ENCODE measurements at places on chromosomes 3 and 15.

GRCh38 chr3:184133840-184134745 lies 1.1 kb upstream of the EIF2B5 start:
- peak; percentile 41 for DNase-seq

- DNase-seq = no peak
Observed at GRCh38 chr3:196707566-196707965, 4.5 kb downstream of the CEP19 start.

DNA sequence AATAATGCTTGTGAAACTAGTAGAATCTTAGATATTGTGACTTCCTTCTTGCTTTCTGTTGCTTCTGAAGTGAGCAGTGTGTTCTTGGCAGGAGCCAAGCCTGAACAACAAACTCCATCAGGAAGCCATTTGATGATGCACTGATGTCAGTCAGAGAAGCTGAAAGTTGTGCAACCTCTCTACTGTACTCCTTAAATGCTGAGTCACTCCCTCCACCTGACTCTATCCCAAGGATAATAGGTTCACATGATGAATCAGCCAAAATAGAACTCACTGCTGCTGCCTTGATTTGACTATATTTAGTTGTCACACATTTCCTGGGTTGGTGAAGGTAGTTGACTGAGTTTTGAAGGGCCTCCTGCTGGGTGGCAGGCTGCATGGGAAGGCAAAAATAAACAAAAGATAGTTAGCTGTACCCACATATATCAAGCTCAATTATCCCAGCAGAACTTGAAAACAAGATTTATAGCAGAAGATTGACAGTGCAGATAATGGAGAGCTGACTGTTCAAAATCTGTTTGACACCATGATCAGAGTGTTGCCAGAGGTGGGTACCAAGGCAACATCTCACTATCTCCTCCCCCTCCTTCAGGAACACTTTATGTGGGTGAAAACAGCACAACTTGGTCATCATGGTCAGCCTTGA lies 328.4 kb upstream of the DPH6 start:
- DNase-seq = no peak

DNA sequence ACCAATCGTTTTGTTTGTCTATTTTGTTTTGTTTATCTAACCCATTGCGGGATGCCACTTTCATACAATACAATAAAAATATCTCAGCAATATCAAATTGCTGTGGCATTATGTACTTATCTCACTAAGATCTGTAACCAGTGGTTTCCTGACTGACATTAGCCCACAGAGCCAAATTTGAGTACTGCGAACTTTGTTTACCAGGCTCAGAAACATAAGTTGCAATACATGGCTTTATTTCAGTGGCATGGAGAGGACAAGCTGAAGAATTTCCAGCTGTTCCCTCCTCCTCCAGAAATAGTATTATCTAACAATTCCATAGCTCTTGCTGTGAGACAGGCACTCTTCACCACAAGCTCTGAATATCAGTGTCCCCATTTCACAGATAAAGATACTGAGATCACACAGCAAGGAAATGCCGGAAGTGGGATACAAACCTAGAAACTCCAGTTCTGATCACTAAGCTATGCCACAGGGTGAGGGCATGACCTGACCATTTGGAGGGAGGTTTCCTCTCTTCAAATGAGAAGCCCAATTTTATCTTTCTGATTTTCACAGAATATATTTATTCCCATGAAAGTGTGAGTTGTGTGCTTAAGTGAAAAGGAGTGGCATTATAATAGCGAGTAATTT lies 469.9 kb upstream of the CBLB start:
- DNase-seq = no peak

- DNase-seq = peak; percentile 56
Observed at GRCh38 chr3:129505341-129505740, 23.1 kb upstream of the RHO start.

DNA sequence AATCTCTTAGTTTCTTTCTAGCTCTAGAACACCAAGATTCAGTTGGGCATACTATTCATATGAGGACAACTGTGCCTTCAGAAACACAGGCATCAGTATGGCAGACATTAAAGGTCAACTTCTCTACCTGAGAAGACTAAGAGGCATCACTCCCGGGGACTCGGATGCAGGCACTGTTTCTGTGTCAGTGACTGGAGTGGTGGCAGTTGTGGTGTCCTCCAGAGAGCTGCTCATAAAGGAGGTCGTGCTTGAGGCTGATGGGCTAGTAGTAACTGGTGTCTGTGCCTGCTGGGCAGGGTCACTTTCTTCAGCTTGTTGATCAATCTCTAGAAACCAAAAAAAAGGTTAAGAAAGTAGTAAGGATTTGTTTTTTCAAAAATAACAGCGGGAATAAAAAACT lies 75.2 kb downstream of the FBXL22 start:
- DNase-seq = no peak

- DNase-seq = no peak
Observed at GRCh38 chr3:188861842-188862744, 309.7 kb upstream of the TPRG1 start.

DNA sequence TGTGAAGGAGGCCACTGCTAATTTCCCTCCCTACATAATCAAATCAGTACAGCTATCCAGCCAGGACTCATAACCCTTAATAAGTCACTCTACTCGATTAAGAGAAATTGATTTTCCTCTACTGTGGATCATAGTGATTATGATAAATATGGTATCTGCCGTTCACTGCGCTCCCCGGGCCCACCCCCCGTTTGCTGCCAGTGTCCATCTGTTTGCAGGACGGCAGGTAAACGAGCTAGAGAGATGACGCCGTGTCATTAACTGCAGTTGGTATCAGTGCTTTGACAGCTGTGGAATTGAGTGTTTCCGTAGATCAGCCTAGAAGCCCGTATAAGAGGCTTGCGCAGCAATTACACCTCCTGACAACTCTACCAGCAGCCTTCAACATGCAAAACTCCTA lies 94.9 kb downstream of the ROBO2 start:
- no peak for DNase-seq

GRCh38 chr3:127747066-127747465 lies 74.3 kb downstream of the ABTB1 start:
- DNase-seq = no peak

DNA sequence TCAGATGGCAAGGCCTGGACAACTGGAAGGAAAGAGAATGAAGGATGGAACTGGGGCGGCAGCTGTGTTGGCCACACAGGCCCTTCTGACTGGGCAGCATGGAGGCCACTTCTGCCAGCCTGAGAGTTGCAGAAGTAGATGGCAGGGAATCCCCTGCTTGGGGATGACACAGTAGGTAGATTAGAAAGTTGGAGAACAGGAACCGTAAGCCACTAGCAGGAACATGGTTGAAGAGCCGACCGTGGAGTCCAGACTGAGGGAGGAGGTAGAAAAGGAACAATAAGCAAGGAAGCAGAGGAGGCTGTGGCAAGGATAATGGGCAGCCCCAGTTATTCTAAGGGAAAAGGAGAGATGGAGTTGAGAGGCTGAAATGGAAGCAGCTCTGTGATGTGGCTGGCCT lies 26.4 kb upstream of the ZNF774 start:
- DNase-seq = no peak

GRCh38 chr3:125045194-125045593 lies 10.6 kb downstream of the HEG1 start:
- DNase-seq = no peak

DNA sequence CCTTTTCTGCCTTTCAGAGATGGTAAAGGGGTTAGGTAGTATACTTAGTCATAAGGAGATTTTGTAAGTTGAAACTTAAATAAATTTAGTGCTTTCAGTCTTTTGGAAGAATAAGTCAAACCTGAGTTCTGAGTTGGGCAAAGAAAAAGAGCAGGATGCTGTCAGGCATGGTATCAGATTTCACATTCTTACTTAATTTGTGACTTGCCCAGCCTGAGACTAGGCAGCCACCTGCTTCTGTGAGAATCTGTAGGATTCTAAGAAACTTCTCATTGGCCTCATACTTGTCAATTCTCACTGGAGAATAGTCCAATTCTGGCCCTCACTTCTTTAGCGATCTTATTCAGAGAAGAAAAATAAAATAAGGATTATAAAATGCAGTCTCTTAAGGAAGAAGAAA lies 577.5 kb downstream of the DIPK2A start:
- no peak for DNase-seq

DNA sequence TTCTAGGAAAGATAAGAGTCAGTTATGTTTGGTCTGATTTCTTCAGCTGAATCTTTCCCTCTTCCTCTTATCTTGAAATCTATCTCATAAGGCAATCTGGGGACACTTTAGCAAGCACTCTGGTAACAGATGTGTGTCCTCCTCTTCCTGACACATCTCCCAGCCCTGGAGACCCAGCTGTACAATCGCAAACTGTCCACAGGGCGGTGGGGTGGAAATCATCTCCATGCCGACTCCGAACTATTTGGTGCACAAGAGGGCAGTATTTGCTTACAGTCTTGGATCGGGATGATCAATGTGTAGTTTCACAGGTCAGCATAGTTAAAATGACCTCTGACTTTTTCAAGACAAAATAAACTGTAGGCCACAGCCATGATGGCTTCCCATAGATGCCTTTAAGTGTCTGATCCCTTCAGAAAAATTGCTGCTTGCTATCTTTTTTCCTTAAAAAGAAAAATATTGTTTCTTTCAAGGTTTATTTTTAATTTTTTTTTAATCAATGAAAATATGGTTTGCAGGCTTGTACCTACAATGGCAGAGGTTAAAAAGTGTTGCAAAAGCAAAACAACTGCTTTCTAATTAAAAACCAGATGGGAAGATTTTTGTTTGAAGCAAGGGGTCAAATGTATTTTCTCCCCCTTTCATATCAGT lies 17.7 kb downstream of the EEFSEC start:
- DNase-seq = peak; percentile 21

DNA sequence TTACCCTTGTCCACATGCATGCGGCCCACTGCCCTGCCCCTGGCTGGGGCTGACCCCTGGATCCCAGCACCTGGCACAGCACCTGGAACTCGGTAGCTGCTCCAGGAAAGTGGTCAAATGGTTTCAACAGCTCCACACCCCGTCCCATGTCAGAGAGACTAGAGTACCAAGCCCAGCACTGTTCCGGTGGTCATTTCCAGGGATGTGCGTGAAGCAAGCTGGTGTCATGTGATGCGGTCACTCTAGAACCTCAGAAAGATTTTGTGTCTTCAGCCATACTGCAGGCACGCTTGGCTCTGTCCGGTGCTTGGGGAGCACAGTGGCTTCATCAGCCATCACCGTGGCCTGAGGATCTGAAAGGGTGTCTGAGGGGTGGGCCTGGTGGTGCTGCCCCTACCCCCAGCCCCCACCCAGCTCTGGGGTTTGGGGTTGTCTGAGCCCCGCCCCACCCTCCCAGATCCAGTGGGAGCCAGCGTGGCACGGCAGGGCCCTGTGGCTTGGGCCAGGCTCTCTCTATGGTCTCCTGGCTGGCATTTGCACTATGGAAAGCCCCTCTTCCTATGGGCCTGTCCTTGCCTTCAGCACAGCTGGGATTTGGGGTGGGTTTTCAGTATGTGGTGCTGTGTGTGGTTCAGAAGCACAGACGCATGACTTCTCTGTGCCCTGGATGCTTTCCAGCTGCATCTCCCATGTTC lies 15.3 kb downstream of the APBA2 start:
- no peak for DNase-seq

DNA sequence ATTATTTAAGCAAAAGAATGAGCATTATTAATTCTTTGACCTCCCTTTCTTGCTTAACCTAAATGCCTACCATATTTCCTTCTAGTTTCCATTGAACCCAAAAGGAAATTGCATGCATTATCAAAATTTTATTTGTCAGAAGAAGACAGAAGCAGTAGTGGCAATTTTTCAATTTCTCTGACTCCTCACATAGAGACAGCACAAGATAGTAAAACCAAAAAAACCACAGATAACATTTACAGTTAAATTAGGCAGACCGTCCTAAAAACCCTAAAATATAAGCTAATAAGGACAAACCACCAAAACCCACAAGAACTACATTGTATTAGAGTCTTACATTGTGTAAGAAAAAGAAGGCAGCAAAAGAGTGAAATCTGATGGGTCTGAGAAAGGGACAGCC lies 27.1 kb downstream of the GOLGB1 start:
- no peak for DNase-seq

DNA sequence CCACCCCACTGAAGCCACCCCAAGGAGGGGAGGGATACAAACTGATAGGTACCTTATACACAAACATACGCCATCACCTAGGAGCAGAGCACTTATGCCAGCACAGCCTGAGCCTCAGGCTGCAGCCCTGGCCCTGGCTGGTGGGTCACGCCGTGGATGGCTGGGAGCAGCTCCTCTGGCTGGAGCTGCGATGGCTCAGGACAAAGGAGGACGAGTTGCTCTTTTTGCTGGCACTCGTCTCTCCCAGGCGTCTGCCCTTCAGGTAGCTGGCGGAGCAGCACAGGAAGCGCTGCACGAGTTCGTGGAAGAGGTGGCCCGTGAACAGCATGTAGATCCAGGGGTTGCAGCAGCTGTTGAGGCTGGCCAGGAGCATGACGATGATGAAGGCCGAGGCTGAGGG lies 16.6 kb downstream of the OXTR start:
- no peak for DNase-seq

- no peak for DNase-seq
Observed at GRCh38 chr3:65142456-65142855, 454.7 kb upstream of the ADAMTS9 start.

DNA sequence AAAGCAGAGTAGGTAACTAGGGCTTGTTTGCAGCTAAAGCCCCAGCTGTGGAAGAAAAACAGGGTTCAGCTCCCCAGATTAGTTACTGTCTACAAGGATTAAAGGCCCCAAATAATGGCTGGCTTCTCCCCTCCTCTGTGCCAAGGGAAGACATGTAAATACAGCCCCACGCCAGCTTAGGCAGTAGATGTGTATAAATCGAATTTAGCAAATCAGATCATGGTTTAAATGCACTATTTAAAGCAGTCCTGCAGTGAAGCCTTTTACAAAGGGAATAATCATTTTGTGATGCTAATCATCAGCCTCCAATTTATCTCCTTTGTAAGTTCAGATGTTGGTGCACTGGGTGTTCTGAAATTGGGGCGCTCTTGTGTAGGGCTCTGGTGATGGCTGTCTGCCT lies 46.7 kb upstream of the POLG start:
- no peak for DNase-seq

DNA sequence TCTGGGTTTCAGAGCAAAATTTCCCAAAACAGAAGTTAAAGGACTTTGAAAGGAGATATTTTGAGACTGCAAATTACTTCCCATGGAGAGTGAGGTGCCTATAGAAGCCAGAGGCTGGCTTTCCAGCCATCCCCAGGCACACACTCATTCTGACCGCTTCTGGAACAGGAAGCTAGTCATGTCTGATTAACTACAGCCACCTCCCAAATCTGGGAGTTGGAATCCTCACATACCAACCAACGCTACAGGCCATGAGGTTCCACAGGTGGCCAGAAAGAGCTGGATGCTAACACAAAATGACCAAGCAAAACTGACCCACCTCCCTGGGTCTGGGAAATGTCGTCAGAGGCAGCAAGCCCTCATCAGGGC lies 87.2 kb downstream of the SNRK start:
- DNase-seq = no peak

DNA sequence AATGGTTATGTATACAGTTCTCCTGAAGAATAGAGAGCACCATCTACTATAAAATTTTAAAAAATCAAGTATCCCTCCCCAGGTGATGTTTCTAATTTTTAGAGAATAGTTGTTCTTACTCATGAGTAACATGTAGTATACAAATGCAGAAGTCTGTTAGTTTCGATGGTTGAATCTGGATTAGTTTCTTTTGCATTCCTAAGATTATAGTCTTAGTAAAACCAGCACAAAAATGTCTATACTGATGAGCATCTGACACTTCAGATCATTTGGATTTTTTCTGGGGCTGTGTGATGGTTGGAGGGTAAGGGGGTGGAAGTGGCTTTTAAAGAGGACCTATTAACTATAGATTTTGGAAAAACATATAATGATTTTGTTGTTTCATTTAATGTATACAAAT lies 167.3 kb upstream of the SGO1 start:
- no peak for DNase-seq
